NCI-H1417 treated with DMSO at 0.1 percent for 48 hours (cell line): ENCODE measurements at places on chromosomes 16 and 17.

DNA sequence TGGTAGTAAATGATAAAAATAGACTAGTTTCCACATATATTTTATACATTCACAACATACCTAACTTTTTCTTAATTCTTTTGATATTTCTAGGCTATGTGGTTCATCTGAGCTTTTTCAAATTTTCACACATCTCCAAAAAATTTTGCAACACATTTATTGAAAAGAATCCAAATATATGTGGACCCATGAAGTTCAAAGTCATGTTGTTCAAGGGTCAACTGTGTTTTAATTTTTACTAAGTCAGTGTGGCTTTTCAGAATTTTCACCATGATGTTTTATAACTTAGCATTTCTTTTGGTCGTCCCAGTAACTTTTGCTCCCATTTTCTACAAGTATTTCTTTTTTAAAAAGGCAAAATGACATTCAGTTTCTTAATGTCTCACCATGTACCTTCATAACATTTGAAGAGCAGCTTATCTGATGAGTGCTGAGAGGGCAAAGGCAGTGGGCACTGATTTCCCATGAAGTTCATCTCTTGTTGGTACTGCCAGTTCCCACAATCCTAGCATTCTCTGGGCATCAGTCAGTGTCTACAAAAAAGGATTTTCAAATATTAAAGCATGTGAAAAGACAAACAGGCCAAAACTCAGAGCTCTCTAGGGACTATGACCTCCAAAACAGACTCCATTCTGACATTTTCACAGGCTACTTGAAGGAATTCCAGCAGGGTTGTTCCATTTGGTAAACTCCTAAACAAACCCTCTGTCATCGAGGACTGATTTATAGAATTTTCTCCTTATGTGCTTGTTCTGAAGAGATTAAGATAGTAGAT lies 80.3 kb downstream of the MRTFB start:
- no peak for DNase-seq

- DNase-seq = no peak
Measured at GRCh38 chr17:10646392-10646990, 10.6 kb downstream of the MYH3 start.

DNA sequence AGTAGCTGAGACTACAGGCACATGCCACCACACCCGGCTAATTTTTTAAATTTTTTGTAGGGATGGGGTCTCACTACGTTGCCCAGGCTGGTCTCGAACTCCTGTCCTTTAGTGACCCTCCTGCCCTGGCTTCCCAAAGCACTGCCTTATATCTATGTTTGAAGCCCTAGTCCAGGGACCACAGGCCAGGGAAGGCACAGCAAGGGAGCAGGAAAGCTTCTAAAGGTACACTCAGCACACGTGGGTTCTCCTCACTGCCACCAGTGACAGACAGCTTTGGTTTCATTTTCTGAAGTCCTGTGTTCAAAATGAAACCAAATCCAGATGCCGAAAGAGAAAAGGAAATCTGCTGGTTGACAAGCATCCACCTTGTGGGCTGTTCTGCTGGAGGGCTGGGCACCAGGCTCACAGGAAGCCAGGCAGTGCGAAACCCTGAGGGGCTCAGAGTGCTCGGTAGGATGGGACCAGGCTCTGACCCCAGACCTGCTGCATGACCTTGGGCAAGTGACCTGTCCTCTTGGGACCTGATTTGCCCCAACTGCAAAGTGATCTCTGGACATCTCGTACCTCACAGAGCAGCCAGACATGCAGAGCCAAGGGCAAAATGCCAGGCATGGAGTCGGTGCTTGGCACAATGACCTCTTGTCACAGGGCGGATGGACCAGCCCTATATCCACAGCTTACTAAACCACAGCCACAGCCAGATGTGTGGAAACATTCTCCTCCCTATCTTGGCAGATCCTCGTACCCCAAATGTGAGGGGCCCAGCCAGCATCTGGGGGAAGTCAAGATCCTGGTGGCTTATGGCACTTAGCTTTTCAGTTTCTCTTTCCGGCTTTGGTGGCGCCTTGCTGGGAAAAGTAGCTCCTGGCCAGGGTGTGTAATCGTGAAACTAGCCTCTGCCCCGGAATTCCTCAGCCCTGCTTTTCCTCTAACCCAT lies 2.8 kb upstream of the SOCS1 start:
- DNase-seq = no peak

DNA sequence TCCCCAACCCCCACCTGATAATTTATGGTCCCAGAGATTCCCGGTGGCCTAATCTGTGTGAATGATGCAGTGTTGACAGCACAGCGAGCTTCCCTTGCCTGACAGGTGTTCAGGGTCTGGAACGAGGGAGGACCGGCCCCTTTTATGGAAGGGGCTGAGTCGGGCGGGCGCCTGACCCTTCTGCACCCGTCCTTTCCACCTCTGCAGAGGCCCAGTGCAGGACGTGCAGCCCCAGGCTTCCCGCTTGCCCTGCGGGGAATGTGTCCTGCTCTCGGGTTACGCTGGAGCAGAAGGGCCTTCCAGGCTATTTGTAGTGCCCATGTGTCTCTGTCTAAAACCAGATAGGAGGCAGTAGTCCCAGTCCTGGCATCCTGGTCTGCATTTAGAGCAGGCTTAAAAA lies 16.2 kb downstream of the SMTNL2 start:
- DNase-seq = no peak

GRCh38 chr17:78793968-78794367 lies 11.9 kb upstream of the CYTH1 start:
- DNase-seq = no peak

DNA sequence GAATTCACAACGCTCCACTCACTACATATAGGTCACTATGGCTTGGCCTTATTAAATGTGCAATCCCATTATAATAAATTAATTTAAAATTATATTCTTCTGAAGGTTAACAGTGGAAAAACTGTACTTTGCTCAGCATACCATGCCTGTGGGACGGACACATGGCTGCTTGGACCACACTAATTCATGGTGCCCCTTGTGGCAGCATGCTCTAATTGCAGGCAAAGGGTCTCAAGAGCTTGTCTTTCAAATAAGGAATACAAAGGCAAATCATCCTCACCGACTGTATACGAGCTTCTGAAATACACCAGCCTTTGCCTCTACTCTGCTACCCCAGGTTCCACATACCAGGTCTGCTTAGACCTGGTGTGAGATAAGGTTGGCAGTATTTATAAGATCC lies 11.7 kb downstream of the SMPD3 start:
- no peak for DNase-seq

DNA sequence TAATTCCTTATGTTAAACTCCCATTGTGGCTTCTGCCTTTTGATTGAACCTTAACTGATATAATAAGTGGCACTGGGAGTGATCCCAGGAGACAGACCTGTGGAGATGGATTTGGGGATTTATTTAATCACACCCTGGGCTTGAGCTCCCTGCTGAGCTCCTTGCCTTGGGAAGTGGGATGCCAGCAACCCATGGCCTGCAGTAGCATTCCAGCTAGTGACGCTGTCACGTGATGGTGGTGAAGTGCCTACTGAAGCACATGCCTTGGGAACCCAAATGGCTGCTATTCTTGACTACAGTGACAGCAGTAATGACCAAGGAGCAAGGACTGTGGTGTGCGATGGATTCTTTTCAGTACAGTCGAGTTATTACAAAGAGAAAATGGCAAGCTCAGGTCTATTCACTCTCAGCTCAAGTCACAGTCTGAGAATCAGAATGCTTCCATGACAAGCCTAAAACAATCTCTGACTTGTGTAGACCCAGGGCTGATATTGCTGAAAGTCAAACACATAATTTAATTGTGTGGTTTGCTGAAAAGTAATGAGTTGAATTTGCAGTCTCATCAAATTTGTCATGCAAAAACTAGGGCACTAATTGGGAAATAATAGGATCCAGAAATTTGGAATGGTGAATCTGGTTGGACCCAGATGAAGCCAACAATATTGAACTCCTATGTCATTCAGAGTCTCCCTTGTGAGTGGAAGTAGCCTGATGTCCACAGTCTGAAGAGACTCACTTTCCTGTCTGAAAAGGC lies 47.1 kb downstream of the BCL7C start:
- DNase-seq = no peak

GRCh38 chr17:71338396-71338795 lies 782.4 kb upstream of the SOX9 start:
- DNase-seq = no peak

DNA sequence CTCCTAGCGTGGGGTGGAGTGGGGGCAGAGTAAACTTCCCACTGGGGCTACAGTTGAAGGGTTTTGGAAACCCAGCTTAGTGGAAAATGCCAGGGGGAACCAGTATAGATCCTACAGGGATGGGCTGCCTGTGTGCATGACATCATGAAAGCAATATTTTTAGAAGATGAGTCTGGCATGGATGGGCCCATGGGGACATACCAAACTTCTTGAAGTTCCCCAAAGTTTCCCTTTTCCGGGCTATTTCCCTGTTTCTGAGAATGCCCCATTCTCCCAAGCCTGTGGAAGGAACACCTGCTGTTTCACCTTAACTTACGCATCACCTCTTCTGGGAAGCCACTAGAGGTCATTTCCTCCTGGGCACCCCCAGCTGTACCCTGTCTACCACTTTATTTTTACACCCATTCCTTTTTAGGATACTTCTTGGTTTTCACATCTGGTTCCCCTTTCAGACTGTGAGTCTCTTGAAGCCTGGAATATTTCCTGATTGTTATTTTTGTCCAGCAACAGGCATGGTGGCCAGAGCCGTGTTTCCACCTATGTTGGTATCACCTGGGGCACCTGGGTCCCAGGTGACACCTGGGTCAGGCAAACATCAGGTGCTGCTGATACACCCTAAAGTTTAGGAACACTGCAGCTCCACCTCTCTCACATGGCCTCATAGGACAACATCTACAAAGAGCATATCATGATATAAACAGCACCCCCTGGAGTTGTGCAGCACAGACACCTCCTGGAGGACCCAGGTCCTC lies 9.8 kb downstream of the SOCS3 start:
- no peak for DNase-seq
